ENCODE measurements at places on chromosomes 12 and 14. TPM values are rescaled to one million over a fixed set of nuclear protein-coding genes. Genes with fewer than 3 reads are reported as not detected.

GRCh38 chr12:131098178-131098981 lies 144.7 kb downstream of the ADGRD1 start:
- no peak for DNase-seq

GRCh38 chr14:56004323-56004722 lies 113.9 kb upstream of the PELI2 start:
- DNase-seq, result no peak

DNA sequence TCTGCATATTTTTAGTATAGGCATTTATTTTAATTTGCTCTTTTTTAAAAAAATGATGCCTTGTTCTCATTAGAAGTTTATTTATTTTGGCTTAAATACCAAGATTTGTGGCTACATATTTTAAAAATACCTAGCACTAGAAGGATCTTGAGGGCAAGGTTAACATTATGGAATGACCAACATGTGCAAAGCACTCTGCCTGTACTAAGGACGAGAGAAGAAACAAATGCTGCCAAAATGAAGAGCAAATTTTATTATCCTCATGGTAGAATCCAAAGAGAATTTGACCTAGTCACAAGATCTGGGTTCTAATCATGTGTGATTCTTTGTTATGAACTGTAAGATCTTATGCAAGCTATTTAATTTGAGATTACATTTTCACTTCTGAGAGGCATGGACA lies 2.8 kb downstream of the CAND1 start:
- DNase-seq, result no peak

DNA sequence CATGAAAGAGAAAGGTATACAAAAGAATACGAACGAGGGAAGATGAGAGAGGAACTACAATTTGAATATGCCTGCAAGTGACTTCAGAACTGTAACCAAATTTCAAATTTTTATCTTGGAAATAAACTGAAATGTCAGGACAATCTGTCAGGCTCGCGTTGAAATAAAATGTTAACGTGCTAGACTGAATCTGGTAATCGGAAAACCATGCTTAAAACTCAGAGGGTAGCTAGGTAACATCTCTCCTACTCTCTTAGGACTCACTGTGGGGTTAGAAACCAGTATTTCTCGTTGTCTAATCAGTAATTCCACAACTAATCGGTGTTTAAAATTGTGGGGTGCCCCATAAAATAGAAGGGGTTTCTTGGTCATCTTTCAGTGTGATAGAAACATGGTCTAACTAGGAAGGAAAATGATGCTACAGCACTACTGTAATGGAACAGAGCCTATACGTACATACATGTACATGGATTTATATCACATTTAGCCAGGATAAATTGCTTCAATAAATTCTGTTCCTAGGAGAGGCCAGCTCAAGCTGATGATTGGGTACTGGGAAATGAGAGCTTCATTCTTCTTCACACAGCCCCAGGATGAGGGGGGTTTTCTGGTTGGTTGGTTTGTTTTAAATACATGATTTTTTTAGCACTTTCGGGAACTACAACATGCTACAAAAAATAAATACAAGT lies 23.9 kb downstream of the ATF7 start:
- no peak for DNase-seq

DNA sequence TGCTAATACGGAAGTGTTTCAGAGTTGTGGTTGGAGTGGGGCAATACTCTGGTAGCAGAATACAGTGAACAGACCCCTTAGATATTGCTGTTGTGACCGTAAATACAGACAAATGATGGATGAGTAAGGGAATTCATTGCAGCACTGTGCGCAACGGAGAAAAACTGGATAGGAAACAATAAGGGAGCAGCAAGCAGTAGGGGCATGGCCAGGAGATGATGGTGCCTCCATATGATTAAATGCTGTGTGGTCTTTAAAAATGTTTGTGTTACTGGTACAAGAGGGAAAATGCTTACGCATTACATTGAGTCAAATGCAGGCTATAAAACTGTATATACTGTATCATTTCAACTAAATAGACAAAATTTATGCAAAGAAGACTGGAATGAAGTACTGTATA lies 61.6 kb downstream of the EML1 start:
- no peak for DNase-seq

- DNase-seq, result no peak
Measured at GRCh38 chr12:68375756-68376695, 43.9 kb upstream of the MDM1 start.

DNA sequence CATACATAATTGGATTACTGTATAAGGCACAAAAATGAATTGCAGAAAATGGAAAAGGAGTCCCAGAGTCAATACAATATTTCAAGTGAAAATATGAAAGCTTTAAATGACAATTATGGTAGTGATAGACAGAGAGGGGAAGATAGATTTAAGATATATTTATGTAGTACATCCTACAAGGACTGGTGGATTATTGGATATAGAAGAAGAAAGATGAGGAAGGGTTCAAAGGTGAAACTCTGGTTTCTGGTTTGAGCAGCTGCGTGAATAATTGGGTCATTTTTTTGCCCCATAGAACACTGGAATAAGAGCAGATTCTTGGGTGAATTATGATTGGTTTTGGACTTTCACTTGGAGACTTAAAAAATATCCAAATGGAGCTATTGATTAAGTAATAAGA lies 19.4 kb downstream of the PIK3C2G start:
- DNase-seq, result no peak

- DNase-seq, result no peak
Measured at GRCh38 chr12:39417916-39418315, 25.0 kb downstream of the KIF21A start.

- DNase-seq, result no peak
Measured at GRCh38 chr12:25976289-25976688, 17.8 kb downstream of the RASSF8 start.

DNA sequence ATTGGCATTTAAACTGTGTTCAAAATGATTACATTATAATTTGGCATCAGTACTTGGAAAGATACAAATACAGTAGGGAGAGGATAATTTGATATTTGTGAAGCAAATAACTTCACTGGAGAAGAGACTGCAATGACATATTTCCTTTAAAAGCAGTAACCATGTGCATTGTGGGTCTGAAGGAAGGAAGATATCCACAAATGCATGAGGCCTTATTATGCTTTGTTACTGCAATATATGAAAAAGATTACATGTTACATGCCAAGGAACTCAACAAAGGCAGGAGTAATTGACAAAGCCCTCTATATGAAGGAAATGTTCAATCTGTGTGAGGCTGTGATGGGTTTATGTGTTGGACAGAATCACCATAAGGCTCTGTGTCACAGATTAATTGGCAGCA lies 391.5 kb downstream of the APAF1 start:
- no peak for DNase-seq

- DNase-seq, result no peak
Measured at GRCh38 chr12:125249066-125249824, 184.0 kb downstream of the AACS start.

GRCh38 chr12:52274521-52275120 lies at the start of gene KRT86:
Gene KRT86 (plus strand): TSS chr12:52274645. CDS start chr12:52301917, 27,272 bp downstream.
- no peak for DNase-seq

DNA sequence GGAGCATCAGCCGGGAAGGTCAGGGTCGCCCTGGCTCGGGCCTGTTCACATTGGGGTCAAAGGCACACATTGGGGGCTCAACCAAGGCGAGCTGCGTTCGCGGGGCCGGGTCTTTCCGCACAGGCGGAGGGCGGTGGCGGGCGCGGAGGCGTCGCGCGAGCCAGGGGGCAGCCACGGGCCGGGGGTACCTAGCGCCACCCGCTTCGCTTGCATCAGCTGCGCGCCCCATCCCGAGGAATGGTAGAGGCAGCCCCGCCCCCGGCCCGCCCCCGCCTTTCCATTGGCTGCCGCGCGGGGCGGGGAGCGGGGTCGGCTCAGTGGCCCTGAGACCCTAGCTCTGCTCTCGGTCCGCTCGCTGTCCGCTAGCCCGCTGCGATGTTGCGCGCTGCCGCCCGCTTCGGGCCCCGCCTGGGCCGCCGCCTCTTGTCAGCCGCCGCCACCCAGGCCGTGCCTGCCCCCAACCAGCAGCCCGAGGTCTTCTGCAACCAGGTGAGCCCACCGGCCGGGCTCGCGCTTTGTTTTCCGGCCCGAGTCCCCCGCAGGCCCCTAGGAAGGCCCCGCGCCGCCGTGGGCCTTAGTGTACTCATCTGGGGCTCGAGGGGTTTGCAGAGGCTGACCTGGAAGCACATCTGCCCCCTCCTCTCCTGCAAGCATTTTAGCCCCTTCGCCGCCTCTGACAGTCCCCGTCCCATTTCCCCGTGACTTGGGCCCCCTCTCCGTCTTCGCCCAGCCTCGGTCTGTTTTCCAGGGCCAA lies at the start of gene ALDH2:
ALDH2 (plus strand) TSS at position 326 of the 754 bp plus-strand sequence; CDS start at position 376, 50 bp downstream.
- DNase-seq, result peak; percentile 85

GRCh38 chr12:57069523-57069922 lies 9.1 kb downstream of the NEMP1 start:
- no peak for DNase-seq

- no peak for DNase-seq
Measured at GRCh38 chr14:92122761-92123160, 992 bp downstream of the CPSF2 start.

DNA sequence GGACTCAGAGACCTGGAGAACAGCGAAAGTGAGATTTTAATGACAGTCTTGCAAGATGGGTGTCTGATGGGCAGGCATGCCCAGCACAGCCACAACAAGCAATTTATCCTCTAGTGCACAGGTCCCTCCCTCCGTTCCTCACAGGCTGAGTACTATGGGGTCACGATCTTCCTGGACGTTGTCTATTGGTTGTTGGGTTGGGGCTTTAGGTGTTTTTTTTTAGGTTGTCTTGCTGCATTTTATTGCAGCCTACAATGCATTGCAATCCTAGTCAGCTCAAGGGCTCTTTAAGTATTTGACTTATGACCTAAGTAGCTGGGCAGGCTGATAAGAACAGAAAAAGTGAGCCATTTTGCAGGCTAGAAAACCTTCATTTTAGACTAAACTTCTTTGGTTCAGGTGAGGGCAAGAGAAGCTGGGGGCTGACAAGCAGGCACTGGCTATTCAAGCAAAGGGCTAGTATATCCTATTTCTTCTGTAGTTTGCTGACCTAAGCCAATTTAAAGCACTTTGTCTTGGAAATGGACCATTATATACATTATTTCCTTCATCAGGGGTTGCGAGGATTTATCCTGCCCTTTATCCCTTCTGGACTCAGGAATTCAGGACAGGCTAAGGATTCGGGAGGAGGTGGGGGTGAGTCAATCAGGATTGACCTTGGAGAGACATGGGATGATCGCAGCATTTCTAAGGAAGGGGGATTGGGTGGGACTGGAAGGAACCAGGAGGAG lies 6.0 kb downstream of the KRT7 start:
- no peak for DNase-seq

- no peak for DNase-seq
Measured at GRCh38 chr12:105426766-105427165, 96.3 kb downstream of the C12orf75 start.

GRCh38 chr12:56518570-56518969 lies 3.0 kb upstream of the RBMS2 start:
- DNase-seq, result no peak

GRCh38 chr12:57777367-57777766 lies 5.0 kb downstream of the EEF1AKMT3 start:
- DNase-seq, result no peak

DNA sequence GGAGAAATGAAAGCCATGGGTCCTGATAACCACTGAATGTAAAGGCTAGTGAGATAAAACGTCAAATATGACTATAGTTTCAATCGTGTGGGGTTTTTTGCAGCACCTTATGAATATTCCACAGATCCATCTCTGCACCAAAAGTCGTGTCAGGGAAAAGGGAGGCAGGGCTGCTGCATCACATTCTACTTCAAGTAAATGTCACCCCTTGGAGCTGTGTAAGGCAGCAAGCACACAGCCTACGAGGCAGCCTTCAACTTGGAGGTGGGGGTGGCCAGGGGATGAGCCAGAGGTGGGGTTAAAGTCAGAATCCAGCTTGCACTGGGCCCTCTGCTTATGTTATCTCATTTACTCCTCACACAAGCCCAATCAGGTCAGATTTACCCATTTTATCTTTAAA lies 90.4 kb downstream of the ARMH4 start:
- no peak for DNase-seq

DNA sequence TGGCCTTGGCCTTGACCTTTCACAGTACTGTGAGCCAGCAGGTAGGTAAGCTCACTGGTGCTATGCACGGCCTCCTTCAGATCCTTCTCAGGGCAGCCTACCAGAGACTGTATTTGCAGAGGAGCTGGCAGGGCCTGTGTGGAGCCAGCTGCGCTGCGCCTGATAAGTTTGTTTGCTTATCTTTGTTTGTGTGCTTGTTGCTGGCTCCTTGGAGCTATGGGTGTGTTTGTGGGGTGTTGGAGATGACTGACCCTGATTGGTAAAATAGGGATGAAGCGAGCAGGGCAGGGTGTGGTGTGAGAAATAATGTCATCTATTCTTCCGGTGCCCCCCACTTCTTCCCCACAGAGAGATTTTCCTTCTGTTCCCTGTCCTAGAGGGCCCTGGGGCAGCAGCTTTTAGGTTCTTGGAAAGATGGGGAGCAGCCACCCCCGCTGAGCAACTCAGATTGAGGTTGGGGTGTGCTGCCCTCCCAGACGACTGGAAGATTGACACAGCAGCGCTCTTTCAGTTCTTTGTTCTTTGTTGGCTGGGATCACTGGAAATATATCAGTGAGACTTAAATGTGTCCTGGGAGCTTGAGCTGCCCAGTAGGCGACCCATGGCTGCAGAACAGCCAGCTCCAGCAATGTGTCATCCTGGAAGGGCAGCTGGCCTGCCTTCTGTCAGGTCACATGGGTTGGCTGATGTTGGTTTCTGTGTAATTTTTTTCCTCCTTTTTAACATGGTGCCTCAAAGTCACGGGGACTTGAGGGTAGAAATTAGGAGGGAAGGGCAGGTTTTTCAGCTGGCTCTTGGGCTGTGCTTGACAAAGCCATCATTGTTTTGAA lies 19.6 kb downstream of the MLXIP start:
- peak; percentile 85 for DNase-seq

DNA sequence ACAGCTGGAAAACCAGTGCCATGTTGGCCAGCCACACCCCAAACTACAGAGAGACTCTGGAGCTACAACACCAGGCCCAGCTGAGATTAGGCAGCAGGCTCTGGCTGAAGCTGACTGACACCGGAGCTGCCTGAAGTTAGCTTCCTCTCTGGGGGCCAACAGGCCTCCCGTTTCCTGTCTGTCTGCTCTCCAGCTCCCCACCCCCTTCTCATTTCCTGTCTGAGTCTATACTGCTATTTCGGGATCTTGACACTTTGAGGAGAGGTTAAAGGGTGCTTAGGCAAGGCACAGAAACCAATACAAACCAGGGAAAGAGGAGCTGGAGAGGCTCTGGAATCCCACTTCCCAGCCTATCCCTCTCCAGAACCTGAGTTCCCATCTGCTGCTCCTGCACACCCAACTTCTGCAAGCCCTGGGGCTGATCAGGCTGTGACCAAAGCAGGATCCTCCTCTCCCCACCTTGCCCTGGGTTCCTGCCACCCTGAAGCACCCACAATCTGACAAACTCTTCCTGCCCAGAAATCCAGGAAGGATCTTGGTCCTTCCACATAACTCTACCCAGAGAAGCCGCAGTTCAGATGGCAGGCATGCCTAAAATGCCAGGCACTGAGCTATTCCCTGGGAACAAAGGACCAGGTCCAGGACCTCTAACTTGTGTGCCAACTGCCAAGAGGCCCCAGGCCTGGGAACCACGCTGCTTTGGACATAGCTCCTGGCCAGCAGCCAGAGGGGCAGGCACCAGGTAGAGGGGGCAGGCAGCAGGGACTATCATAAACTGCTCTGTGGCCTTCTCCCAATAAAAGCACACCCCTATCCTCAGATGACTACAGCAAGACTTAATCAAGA lies 39.9 kb downstream of the PRPF40B start:
- peak; percentile 77 for DNase-seq

Gene HPD
- 0.63 TPM for total RNA-seq

Gene SSPN
- total RNA-seq, result 42.7 TPM

Gene POTEM
- total RNA-seq, result not detected

Gene GLI1
- total RNA-seq, result 1.9 TPM

Gene SLC17A8
- total RNA-seq, result 2.7 TPM

Gene COA8
- total RNA-seq, result 47.3 TPM

Gene TMEM233
- 0.63 TPM for total RNA-seq

Gene GALC
- total RNA-seq, result 29.8 TPM

Gene IFNG
- not detected for total RNA-seq

Measured in mucosa of descending colon (tissue), 3 donors.